ENCODE measurements at places on chromosomes 2 and 18.

DNA sequence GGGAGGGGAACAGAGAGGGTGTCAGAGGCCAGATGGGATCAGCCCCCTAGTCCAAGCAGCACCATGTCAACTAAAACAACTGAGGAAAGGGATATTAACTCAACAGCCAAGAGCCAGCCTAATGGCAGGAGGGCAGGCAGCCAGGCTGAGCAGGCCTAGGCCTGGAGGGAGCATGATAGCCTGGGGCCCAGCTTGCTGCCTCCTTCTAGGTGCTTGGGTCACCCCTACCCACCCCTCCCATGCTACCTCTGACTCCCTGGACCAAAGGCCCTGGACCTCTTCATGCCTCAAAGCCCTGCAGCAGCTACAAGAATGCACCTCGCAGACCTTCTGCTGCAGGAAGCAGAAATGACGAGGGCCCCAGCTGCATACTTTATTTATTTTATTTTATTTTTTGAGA is 22.1 kb upstream of the TNS1 start:
- no peak for DNase-seq

DNA sequence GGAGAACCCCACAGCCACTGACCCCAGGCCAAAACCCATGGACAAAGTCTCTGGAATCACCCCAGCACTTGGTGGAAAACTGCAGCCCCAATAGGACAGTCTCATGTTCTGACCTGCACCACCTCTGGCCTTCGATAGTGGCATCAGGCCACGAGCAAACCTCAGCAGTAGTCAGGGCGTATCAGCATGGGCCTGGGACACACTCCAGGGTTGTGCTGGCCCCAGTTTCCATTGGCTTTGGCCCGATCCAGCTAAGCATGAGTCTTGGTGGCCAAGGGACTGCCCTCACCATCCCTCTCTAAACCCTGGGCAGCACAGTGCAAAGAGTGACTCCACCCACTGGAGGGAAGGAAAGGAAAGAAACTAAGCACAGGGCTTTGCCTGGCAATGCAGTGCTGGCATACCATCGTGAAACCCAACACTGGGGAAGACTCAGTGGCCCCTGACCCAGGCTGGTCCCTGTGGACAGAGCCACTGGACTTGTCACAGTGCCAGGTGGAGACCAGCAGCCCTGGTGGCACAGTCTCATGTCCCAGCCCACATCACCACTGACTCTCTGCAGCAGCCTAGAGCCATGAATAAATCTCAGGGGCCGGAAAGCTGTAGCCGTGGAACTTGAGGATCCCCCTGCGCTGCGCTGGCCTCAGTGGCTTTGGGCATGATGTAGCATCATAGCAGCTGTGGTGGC is 46.3 kb downstream of the ZNF519 start:
- no peak for DNase-seq

DNA sequence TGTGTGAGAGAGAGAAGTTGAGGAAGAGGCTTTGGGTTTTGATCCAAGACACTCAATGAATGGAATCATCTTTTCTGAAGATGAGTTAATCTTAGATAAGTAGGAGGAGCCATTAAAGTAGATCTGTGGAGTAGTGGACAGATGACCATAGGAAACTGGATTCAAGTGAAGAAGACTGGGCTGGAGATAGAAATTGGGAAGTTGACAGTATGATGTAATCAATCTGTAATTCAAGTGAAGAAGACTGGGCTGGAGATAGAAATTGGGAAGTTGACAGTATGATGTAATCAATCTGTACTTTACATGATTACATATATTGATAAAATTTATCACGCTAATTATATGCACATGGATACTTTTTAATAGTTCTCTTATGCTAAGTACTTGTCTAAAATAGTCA is 92.8 kb downstream of the PHLPP1 start:
- no peak for DNase-seq

- DNase-seq = no peak
Measured at GRCh38 chr2:32418778-32419177, 62.0 kb downstream of the BIRC6 start.

DNA sequence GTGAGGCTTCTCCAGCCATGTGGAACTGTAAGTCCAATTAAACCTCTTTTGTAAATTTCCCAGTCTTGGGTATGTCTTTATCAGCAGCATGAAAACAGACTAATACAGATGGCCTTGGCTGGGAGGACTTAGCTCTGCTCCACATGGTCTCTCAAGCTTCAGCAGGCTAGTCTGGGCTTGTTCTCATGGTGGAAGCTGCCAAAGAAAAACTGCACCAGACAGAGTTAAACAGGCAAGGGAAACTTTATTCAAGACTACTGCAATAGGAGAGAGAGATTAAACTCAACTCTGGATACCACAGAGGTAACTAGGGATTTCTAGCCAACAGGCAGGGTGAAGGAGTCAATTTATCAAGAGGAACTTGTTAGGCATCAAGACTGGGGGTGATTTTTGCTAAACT is 142.1 kb downstream of the CABLES1 start:
- no peak for DNase-seq

DNA sequence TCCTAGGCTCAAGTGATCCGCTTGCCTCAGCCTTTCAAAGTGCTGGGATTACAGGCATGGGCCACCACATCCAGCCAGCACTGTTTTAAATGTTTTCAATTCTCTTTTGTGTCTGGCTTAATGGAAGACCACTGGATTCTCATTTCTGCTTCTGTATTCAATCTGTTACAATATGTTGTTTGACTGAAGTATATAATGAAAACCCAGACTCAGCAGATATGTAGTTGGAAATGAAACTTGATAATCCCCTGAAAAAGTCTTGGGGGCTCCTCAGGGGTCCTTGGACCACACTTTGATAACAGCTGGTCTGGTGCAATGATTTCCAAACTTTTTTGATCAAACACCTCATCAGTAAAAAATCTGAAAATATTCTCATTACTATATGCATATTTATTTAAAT is 132.7 kb downstream of the ATAD2B start:
- DNase-seq = no peak

DNA sequence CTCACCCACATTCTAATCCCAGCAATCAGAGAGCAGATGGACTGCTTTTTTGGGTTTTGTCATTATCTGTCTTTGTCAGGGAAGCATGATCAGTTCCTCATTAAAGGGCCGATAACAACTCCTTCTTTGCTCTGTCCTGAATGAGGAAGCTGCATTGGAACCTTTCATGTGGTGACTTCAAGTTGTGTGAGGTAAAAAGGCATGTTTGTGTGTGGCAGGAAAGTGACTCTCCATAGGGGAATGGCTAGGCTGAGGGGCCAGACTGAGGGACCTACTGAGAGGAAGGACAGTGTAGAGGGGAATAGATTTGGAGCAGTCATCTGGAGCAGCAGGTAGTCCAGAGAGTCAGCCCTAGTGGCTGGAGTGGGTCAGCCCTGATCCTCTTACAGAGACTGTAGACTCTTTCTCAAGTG is 23.6 kb upstream of the LRRTM1 start:
- no peak for DNase-seq

GRCh38 chr2:88429929-88430328 is 22.6 kb downstream of the FOXI3 start:
- no peak for DNase-seq

DNA sequence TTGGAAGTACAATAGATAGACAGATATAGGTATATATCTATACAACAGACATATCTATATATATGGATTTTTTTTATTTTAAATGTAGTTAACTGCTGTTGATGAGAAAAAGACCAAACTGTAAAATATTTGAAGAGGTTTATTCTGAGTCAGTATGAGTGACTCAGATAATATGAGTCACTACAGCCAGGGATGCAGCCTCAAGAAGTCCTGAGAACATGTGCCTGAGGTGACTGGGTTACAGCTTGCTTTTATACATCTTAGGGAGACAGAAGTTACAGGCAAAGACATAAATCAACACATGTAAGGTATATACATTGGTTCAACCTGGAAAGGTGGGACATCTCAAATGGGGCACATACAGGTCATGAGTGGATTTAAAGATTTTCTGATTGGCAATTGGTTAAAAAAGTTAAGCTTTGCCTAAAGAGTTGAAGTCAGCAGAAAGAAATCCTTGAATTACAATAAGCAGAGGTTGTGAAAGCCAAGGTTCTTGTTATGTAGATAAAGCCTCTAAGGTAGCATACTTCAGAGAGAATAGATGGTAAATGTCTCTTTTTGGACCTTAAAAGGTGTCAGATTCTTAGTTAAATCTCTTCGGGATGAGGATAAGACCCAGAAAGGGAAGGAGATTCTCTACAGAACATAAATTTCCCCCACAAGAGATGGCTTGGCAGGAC is 149.9 kb downstream of the RBM43 start:
- no peak for DNase-seq

- no peak for DNase-seq
Measured at GRCh38 chr18:46677611-46678010, 20.6 kb upstream of the LOXHD1 start.
